ENCODE measurements at places on chromosomes 5 and 9.

DNA sequence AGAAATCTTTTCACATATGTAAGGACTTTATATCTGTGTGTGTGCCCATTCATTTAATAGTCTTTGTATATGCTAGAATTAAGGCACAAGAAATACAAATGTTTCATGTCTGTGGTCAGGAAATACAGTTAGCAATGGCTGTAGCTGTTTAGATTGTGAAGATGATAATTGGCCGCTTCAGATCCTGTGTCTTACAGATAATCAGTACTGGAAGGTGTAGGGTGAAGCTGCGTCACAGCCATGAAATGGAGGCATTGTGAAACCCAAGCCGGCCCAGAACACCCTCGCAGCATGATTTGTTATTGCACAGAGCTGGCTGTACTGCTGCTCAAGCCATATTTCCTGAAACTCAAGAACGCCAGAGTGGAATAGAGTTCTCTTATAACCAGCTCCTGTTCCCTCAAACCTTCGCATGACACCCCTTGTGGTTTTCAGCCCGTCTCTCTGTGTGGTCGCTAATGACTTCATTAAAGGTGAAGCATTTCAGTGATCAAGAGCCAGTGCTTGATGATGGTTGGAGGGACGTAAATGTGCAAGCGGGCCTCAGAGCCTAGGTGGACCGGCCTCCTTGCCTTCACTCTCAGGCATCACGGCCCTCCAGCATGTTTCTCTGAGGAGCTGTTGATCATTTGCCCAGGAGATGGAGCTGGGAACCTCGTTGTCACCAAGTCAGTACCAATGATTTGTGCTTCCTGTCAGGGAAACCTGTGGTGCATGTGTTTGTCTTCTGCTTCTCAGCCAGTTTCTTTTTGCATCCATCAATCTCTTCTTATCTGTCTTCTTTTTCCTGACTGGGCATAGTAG is 80.1 kb downstream of the F2RL2 start:
- peak; percentile 50 for DNase-seq

DNA sequence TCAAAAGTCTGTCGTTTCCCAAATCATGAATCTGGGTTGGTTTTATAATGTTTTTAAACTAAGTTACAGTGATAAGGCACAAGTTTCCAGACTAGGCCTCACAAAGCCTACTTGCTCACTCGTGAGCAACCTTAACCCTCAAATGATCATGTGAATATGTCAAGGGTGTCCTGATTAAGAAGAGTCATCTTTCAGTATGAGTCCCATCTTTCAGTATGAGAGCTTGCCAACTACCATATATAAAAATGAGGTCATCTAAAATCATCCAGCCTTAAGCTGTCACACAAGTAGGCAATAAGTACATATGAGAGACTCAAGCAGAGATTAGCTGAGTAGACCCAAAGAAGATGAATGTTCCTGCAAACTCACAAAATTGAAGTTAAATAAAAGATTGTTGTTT is 668.4 kb upstream of the FAM174A start:
- no peak for DNase-seq

DNA sequence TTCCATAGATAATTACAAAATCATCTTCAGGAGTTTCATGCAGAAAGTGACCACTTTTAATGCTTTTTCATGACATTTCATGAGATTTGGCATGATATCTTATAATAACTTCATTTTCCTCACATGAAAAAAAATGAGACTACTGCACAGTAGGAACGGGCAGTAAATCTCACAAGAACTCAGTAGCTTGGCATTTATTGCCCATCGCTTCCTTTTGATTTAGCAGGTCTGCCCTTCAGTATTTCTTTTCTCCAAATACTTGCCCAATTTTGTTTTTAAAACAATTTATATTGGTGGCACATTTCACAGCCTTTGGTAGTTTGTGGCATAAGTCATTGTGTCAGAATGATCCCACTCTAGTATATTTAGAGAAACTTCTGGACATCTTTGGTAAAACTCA is 711.8 kb upstream of the CHD1 start:
- DNase-seq, result no peak

GRCh38 chr5:52988335-52989024 is 672 bp upstream of the ITGA2 start:
- DNase-seq, result no peak

GRCh38 chr9:124079176-124079925 is 67.8 kb downstream of the LHX2 start:
- no peak for DNase-seq

GRCh38 chr9:23812673-23813072 is 13.4 kb downstream of the ELAVL2 start:
- DNase-seq, result no peak

Data from T-helper 9 cell (primary cell).